Stimulated activated CD4-positive, alpha-beta T cell treated with anti-CD3 and anti-CD28 coated beads, Interleukin-1b, Interleukin-23, amount 100 ng/mL, for 1 hour (primary cell): ENCODE measurements at places on chromosomes 16 and 17.

- no peak for DNase-seq
Measured at GRCh38 chr17:48994549-48995303, 2.5 kb upstream of the IGF2BP1 start.

GRCh38 chr16:88725609-88726407 lies 19.5 kb downstream of the CTU2 start:
- DNase-seq = no peak

DNA sequence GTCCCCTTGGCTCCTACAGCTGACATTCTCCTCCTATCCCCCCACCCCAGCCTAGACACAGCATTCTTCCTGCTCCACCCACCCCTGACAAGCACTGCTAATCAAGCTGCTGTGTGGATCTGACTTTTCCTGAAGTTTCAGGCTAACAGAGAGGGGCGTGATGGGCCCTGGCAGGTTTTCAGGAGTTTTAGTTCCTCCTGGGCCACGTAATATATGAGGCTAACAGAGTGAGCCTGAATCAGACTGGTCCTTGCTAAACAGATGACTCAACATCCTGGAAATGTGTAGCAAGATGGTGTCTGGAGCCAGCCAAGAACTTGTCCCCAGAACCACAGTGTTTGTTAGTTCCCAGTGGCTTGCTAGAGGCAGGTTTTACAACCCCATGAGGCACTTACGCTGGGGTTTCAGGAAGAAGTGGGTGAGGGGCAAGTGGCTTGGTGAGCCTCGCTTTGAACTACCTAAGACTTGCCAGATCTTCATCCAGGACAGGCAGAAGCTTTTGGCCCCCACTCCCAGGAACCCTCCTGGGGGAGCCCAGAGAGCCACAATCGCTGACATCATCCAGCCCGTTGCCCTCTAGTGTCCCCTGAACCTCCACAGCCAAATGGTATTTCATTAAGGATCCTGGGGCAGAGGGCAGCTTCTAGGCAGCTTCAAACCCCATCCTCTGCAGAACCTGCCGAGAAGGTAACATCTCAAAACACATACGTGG lies 15.9 kb downstream of the TMEM92 start:
- no peak for DNase-seq

DNA sequence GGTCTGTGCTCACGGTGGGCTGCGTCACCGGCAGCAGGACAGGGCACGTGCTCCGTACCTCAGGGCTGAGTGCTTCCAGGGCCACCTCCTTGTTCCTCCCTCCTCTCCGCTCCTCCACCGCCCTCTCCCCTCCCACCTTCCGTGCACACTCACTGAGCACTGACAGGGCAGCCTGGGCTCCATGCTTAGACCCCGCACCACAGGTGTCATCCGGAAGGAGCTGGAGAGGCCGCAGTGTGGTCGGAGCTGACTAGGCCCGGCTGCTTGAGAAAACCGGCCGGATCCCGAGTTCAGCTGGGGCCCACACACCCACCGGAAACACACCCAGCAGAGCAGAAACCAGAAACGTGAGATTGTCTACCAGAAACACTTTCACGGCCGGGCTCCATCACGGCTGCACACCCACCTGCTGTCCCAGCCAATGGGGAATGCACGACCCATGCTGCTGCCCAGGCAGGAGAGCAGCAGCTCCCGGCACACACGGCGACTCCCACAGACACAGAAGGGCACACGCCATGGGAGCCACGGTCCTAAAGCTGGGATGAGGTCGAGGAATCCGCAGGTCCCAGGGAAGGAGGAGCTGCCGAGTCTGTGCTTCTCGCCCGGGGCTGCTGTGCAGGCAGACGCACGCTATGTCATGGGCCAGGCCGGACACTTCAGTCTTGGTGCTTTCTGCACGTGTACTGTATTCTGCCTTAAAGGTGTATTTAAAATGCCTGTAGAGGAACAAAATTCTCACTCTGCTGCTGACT lies 55.0 kb upstream of the ZNF469 start:
- no peak for DNase-seq

DNA sequence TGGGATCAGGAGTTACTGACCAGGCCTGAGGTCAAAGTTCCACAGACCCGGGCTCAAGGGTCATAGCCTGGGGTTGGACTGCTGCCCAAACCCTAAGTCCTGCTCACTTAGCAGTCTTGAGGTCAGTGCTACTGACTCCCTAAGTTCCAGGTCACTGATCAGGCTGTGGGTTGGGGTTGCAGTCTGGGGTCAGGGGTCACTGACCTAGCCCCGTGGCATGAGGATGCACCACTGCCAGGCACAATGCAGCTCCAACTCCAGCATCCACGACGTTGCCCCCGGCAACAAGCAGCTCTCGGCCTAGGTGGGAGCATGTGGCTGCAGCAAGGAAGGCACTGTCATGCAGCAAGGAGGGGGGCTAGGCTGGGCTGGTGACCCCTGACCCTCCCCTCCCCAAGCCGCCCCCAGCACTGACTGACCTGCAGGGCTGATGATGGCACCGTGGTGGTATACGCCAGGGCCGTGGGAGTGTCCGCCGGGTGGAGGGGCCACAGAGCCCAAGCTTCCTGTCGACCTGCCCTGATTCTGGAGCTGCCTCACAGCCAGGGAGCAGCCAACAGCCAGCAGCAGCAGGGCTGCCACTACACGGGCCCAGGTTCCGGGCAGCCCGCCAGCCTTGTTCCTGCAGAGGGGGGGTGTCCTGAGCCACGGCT lies 1.1 kb downstream of the GGT6 start:
- no peak for DNase-seq

DNA sequence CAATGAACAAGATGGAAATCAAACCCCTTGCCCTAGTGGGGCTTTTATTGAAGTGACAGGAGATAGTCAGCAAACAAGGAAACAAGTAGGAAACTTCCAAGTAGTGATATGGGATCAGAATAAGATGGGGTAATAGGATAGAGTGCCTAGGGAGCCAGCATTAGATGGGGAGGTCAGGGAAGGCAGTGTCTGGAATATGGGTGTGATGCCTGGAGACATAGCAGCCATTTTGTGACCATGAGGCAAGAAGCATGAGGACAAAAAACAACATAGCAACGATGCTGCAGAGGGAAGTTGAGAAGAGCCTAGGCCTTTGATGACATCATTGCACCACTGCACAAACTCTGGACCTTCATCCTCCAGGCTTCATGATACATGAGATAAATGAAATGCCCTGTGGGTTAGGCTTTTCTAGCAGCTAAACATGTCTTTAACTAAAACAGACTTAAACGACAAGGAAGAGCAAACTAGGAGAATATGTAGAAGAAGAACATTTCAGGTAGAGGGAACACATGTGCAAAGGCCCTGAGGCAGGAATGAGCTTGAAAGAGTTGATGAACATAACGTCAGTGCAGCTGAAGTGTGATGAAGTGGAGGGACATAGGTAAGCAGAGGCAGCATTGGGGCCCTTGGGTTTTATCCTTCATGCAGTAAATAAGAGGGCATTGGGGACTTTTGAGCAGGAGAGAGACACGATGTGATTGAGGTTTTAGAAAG lies 18.2 kb upstream of the TMEM11 start:
- no peak for DNase-seq

DNA sequence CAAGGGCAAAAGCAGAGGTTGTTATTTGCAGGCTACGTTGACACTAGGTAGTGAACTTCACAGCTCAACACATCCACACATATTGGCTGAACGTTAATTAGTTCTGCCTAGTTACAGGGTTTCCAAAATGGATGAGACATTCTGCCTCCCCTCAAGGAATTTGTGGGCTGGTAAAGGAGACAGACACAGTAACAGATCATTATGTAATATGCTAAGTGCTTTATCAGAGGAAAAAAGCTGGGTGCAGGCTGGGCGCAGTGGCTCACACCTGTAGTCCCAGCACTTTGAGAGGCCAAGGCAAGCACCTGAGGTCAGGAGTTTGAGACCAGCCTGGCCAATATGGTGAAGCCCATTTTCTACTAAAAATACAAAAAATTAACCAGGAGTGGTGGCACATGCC lies 26.2 kb downstream of the BMERB1 start:
- no peak for DNase-seq

- DNase-seq = no peak
Measured at GRCh38 chr17:56770427-56770826, 63.3 kb downstream of the C17orf67 start.

GRCh38 chr17:40356990-40357881 lies 7.3 kb downstream of the GJD3 start:
- no peak for DNase-seq

GRCh38 chr16:65481956-65482355 lies 360.1 kb upstream of the CDH11 start:
- no peak for DNase-seq

DNA sequence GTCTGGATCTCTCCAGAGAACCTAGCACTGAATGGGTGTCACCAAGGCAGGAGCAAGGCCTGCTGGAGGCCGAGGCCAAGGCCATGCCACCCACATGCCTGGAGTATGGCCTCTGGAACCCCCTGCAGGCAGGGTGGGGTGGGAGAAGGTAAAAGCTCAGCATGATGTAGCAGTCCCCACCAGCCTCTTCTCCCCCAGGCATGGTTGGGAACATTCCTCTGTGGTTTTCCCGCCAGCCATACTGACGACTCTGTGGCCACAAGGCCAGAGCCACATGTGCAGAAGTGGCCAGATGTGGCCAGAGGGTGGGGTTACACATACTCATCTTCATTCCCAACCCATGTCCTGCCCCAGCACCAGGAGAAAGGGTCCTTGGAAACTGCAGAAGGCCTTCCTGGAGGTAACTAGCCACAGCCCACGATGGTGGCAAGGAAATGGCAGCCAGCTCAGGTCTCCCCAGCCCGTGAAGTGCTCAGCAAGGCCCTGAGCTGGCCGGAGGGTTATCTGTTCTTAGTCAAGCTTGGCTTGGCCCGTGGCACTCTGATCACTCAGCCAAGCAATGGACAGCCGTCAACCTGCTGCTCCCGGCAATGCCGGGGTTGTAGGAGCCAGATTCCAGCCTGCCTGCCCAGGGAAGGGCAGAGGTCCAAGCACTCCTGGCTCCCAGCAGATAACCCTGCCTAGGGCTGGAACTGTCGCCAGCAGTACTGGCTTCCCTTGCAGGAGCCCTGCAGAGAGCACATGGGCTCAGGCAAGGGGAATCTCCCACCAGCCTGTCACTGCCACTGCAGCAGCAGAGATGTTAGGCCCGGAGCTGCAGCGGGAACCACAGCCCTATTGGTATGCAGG lies 26.1 kb downstream of the HDAC5 start:
- DNase-seq = no peak

GRCh38 chr16:22928882-22929435 lies 115.0 kb downstream of the HS3ST2 start:
- DNase-seq = no peak

GRCh38 chr16:90046122-90046970 lies 27.1 kb upstream of the DBNDD1 start:
- DNase-seq = no peak

DNA sequence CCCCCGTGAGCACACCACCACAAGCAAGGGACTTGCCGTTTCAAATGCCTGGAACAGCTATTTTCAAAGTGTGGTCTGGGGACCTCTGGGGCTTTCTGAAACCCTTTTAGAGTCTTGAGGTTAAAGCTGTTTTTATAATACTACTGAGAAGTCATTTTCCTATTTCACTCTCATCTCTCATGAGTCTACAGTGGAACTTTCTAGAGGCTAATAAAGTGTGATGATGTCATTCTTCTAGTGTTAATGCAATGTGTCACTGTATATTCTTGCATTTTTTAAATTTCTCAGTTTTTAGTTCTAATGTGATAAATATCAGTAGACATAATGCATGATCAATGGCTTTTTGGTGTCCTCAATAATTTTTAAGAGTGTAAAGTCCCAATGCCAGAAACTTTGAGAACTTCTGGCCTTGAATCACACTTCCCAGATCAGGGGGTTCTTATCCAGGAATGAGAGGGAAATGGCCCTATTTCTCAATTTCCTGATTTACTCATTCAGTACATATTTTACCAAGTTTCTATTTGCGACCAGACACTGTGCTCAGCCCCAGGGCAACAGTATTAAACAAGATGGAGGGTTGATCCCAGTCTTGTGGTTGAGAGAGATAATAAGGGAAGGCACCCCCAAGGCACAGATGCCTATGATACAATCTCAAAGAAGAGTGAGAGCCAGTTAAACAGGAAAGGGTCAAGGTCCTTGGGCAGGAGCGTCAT lies 444.0 kb downstream of the HS3ST3B1 start:
- DNase-seq = no peak

DNA sequence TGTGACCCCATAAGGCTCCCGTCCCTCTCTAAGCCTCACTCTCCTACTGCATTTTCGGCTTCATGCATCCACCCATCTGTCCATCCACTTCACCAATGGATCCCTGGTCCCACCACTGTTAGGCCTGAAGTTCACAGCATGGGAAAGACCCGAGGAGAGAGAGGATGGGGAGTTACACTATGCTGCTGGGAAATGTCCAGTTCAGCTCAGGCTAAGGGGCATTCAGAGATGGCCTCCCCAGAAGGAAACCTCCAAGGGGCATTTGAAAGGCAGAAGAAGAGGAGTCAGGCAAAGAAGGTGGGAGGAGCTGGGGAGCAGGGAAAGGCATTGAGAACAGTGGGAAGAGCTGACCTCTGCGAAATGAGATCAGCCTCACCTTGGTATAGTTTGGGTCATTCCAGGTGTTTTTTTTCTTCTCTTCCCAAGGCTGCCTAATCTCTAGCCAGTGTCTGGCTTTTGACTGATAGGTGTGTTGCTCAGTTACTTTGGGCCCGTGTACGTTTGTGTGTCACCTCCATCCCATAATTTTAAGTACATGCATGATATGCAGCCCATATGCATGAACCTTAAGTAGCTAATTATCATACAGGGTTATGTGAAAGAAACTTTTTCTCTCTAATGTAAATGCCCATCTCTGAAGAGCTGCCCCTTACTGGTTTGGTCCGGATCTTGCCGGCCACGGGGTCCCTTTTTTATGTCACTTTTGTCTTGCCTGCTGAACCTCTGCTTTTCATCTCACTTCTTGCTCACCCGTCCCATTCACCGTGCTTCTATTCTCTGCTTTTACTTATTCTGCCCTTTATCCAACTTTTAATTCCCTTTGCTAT lies 11.6 kb upstream of the DRC7 start:
- DNase-seq = no peak

GRCh38 chr17:40937384-40937819 lies at the start of gene KRT23:
TSS of gene KRT23 (minus strand) at chr17:40937646. CDS start at chr17:40936603, 1,043 bp downstream.
- no peak for DNase-seq

GRCh38 chr16:30528799-30529457 lies 2.6 kb upstream of the ZNF768 start:
- DNase-seq = no peak

DNA sequence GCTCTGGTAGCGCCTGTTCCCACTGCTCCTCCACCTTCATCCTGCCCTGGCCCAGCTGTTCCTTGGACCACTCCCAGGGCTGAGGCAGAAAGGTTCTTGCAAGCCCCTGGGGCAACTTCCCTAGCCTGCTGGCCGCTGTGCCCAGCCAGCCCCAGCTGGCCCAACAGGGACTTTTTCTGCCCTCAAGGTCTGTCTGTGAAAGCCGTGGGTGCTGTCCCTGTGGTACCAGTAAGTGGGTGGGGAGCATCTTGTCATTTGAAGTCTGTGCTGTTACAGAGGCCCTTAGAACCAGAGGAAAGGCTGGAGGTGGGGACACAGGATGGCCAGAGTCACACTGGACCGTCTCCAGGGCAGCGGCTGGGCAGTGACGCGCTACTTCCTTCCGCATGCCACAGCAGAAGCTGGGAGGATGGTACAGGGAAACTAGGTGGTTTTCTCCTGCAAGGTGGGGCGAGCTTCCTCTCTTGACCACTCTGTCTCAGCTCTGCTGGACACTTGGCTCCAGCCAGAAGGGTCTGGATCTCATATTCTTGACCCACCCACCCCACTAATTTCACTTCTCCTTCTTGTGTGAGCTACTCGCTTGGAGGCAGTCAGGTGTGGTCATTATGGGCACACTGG lies 87.8 kb downstream of the PLCG2 start:
- no peak for DNase-seq
